Activated CD4-positive, alpha-beta T cell treated with anti-CD3 and anti-CD28 coated beads, Interleukin-2, amount 50 U/mL, for 1 hour (primary cell): ENCODE measurements at places on chromosomes 1 and 21.
A peak's percentile ranks its signal among the peaks of the same experiment; 100 is the strongest.

DNA sequence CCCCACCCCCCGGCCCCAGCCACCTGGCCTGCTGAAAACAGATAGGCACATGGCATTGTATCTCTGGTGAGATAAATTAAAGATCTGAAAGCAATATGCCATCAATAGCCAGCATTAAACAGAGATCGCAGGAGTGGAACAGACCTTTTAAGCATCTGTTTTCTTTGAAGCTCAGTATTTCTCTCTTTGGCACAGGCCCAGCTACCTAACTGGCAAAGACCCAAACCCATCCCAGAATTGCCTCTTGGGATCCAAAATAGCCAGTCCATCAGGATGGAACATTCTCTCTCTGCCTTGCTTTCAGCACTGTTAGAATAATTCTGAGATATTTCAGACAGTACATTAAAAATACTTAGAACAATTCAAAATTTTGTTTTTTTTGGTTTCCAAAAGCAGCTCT, 46.0 kb downstream of the KCNJ6 start:
- no peak for DNase-seq

DNA sequence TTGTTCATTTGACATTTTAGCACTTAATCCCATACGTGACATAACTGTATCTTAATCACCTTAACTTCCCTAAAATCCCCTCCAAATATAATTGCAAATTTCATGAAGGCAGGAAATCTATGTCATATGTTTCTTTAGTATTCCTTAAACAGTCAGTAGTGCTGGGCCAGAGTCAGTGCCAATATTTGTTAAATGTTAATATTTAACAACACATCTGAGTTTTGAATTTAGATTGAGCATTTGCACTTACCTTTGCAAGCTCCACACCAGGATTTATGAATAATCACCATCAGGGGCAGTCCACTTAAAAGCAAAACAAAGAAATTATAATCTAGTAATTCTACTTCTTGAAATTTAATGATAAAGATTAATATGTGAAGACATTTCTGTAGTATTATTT, 5.3 kb downstream of the KTI12 start:
- no peak for DNase-seq

- DNase-seq = no peak
These were observed 40.6 kb downstream of the CAPN2 start for GRCh38 chr1:223752721-223753515.

DNA sequence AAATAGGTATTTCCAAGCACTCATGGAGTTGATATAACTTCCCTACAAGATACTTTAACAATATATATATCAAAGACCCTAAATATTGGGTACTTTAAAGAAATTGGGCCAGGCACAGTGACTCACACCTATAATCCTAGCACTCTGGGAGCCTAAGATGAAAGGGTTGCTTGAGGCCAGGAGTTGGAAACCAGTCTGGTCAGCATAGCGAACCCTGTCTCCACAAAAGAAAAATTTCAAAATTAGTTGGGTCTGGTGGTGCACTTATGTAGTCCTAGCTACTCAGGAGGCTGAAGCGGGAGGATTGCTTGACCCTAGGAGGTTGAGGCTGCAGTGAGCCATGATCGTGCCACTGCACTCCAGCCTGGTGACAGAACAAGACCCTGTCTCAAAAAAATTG, 393.9 kb upstream of the DEPDC1 start:
- no peak for DNase-seq

GRCh38 chr1:221697923-221698425, 43.9 kb downstream of the DUSP10 start:
- DNase-seq = no peak

GRCh38 chr1:56773341-56774066, 45.7 kb downstream of the FYB2 start:
- DNase-seq = no peak

DNA sequence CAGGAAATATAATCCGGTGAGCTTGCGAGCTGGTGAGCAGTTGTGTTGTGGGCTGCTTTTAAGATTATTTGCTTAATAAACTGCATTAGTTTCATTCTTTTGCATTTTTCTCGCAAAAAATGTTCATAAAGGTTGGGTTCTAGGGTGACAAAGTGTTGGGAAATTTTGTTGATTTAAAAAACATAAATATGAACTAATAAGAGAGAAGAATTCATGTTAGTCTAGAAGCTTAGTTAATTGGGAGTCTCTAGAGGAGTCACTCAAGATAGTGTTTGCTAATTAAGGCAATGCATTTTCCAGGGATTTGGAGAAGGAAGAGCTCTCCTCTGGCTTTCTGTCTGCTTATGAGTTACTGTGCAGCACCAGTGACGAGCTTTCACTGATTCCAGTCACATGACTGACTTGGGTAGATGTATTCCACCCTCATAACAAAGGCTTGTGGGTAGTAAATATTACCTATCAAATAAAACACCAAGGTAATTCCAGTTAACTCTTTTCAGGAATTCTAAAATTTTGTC, 417.0 kb downstream of the PTBP2 start:
- DNase-seq = no peak

DNA sequence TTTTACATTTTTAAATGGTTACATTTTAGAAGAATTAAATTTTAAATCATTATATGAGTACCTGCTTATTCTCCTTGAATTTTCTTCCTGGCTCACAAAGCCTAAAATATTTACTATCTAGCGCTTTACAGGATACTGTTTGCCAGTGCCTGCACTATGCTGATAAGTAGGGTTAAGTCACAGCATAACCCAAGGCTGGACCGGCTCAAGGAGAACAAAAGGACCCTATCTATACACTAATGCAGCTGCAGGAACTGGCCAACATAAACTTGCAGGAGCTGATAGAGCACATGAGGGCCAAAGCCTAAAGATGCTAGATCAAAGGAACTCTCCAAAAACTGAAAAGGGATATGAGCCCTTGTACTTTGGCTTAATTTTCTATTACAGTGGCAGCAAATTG, 1086.9 kb upstream of the TMPRSS15 start:
- no peak for DNase-seq

DNA sequence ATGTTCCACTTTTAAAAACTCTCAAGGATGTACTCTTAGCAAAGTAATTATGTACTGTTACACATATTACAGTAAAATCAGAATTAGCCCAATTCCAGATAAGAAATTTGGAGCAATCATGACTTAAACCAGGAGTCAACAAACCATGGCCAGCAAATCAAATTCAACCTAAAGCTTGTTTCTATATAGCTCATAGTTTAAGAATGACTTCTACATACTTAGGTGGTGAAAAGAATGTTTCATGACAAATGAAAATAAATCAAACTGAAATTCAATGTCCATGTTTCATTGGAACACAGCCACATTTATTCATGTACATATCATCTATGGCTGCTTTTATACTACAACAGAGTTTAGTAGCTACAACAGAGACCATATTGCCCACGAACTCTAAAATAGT, 35.1 kb downstream of the FRRS1 start:
- no peak for DNase-seq

- no peak for DNase-seq
These were observed 5.7 kb downstream of the ACAP3 start for GRCh38 chr1:1302006-1302430.

- DNase-seq = no peak
These were observed 13.4 kb downstream of the CLEC20A start for GRCh38 chr1:178483251-178483957.

DNA sequence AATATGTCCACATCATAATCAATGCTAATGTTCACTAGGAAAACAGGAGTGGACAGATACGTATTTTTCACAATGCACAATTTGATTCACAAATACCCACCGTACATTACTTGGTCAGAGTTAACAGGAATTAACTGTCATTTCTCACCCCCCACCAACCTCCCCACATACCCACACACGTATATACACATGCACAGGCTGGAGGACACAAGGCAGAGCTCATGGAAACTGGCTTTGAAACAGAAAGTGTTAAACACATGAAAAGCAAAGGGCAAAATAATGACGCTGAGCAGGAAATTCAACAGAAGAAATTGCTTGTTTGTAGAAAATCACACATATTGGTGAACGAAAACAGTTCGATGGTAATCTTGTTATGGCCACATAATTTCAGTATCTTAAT, 188.4 kb upstream of the DMRTA2 start:
- DNase-seq = no peak

- no peak for DNase-seq
These were observed 7.5 kb upstream of the FOXO6 start for GRCh38 chr1:41353744-41354143.

GRCh38 chr1:85058786-85059185, 10.5 kb upstream of the MCOLN3 start:
- no peak for DNase-seq

DNA sequence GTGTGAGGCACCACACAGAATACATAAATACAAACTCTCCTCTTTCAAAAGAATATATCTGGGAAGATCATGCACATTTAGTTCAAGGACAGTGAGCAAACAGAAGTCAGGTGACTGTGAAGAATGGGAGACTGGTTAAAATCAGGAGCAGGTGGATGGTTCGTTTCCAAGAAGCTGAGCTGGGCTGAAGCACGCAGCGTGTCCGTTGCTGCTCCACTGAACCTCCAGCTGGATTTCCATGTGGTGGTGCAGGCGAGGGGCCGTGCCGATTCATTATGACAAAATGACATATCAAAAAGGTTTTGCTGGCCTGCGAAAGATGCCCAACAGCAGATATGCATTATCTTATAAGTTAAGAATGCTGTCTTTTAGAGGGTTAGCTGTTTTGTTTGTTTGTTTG, 66.0 kb downstream of the OLIG1 start:
- DNase-seq = no peak

- no peak for DNase-seq
These were observed 5.7 kb upstream of the PAXBP1 start for GRCh38 chr21:32777269-32777668.

DNA sequence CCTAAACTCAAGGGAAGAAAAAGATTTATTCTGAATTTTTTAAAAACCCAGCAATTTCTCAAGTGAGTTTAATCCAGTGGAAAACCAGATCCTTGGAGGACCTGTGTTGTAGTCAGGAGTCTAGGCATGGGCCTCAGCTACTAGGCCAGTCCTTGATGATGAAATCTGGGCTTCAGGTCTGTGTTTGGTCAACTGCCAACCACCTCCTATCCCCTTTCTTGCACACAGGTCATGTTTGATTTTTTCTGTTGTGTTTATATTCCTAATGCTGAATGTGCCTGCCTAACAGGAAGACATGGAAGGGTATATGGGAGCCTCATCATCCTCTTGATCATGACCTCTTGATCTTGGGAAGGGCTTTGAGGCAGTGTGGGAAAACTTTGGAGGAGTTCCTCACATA, 38.2 kb upstream of the SLC19A2 start:
- no peak for DNase-seq

- no peak for DNase-seq
These were observed 222.1 kb downstream of the COL24A1 start for GRCh38 chr1:85934516-85934915.

- DNase-seq = no peak
These were observed 72.8 kb downstream of the RHOU start for GRCh38 chr1:228807904-228808605.

- DNase-seq = no peak
These were observed 27.7 kb downstream of the UCHL5 start for GRCh38 chr1:193031431-193031830.

DNA sequence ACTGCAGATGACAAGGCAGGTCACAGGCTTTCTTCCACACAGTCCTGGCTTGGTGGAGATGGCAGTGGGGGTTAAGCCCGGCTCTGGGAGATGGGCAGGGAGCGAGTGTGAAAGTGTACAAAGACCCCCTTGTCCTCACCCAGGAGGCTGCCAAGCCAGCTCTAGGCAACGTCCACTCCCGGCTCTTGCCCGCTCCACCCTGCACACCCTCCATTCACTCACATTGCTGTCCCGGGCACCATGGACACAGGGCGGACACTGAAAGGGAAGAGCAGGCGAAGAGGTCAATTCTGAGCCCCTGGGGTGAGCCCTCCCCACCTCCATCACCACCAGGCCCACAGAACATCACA, 8.9 kb downstream of the COL16A1 start:
- no peak for DNase-seq

- no peak for DNase-seq
These were observed 207.2 kb upstream of the C1orf87 start for GRCh38 chr1:60280819-60281218.

DNA sequence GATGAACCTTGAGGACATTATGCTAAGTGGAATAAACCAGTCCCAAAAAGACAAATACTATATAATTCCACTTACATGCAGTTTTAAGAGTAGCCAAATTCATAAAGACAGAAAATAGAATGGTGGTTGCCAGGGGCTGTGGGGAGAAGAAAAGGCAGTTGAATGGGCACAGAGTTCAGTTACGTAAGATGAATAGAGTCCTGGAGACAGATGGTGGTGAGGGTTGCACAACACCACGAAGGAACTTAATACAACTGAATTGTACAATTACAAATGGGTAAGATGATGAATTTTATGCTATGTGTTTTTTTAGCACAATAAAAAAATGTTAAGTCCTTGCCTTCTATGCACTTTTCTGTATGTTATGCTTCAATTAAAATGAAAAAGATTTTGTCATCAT, 66.6 kb downstream of the CD34 start:
- DNase-seq = no peak

DNA sequence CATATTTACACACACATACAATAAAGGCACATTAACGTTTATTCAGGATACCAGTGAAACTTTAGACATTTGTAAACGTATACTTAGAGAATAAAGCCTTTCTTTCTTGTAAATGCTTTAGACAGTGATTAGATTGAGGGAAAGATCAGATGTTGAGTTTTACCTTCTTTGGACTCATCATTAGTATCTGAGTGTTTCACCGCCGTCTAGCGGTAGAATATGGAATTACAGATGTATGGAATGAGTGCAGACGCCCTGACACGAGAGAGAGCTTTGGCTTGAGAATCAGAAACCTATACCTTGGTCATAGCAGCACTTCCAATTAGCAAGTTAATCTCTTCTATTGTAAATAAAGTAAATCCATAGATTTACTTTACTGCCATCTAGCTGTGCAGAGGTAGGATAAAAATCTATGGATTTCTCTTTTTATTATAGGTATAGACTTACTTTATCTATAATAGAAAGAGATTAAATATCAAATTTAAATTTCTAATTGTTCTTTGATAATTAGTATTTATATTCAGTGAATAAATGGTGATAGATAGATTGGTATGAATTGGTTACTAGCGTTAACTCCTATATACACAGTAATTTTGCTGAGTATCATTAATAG, 12.6 kb downstream of the FLG2 start:
- peak; percentile 24 for DNase-seq

DNA sequence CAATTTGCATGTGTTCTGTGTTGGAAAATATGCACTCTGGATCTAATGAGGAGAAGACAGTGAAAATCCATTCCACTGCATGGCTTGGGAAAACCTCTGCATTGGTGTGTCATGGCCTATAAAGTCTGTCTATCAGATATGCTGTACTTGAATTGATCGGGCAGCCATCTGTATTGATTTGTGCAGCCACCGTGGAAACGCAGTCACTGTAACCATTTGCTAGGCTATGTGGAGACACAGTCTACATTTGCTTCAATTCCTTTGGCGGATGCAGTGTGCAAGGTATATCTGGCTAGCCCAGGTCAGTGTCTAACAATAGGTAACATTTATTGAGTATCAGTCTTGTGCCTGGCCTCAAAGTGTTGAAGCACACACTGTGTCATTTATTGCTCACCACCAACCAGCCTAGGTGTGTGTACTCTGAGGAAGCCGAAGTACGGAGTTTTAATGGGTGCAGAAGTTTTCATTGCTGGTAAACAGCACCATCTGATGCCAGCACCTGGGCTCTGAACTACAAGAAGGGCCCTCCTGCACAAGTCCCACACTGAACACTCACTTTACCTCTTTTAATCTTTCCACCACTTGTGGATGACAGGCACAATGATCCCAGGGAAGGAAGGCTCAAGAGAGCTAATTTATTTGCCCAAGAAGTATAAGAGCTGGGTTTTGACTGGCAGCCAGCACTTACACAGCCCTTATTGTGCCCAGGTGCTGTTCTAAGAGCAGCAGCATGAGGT, 83.4 kb downstream of the DAB1 start:
- no peak for DNase-seq
